ENCODE measurements at places on chromosomes 12 and 14. TPM values are rescaled to one million over a fixed set of nuclear protein-coding genes. Genes with fewer than 3 reads are reported as not detected.

GPHB5 gene
- total RNA-seq = not detected

CCDC177 gene
- not detected for total RNA-seq

ASIC1 gene
- 19.0 TPM for total RNA-seq

RNASE3 gene
- total RNA-seq = not detected

CLEC1B gene
- total RNA-seq = not detected

GRCh38 chr14:28982228-28982627, 215.6 kb downstream of the FOXG1 start:
- DNase-seq = no peak

DNA sequence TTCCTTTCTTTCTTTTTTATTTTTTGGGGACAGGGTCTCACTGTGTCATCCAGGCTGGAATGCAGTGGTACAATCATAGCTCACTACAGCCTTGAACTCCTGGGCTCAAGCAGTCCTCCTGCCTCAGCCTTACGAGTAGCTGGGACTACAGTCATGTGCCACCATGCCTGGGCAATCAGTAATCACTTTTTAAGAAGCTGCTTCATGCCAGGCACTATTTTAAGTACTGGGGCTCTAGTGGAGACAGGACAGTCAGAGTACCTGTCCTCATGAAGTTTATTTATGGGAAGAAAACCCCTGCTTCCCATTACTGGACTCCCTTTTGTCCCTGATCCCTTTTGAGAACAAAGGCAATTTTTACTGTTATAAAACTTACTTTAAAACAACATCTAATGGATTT, 124.0 kb upstream of the NPAS3 start:
- DNase-seq = no peak

DNA sequence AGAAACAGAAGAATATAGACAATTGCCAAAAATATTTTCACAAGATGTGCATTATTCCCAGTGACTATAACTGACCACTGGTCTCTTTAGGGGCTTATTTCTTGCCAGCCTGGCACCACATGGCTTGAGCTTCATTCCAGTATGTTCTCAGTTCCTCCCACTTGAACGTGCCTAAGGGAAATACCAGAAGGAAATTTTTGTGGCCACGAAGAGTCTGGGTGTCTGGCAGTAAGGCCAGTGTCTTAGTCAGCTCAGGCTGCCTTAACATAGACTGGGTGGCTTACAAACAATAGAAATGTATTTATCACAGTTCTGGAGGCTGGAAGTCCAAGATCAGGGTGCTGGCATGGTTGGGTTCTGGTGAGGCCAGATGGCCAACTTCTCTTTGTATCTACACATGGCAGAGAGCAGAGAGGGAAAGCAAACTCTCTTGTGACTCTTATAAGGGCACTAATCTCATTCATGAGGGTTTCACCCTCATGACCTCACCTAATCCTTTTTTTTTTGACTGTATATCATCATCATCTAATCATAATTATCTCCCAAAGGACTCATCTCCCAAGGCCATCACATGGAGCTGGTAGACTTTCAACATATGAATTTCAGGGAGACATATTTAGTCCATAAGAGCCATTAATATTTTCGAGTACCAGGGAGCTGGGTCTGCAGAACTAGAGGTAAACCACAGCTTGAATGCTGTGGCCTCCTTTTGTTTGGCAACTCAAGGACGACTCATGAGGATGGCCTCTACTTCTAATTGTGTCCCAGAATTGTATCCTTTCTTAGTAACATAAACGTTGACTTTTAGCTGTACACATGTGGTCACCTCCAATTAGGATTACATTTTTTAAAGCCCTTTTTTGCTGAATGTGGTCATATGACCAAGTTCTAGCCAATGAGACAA, 5.1 kb upstream of the SMOC1 start:
- DNase-seq = no peak

DNA sequence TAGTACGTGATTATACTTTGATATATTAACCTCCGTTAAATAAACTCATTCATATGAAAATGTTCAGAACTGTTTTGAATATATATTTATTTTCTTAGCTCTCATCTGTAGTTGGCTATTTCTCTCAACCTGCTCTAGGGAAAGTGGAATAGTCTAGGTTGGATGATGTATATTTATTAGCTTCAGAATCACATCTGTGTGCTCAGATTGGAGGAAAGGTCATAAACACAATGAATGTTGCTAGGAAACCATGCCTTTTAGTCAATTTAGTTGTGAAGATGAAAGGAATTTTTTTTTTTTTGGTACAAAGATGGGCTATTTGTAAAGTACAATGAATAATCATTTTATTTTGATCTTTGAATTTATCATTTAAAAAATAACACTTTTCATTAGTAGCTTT, 439.1 kb downstream of the FOXG1 start:
- DNase-seq = no peak

GRCh38 chr14:74301594-74302151, 1.1 kb downstream of the ABCD4 start:
- no peak for DNase-seq

- no peak for DNase-seq
Observed at GRCh38 chr12:75909714-75910656, 121.6 kb downstream of the PHLDA1 start.

GRCh38 chr12:48924617-48925303, 532 bp downstream of the FKBP11 start:
- peak; percentile 83 for DNase-seq

- DNase-seq = no peak
Observed at GRCh38 chr14:31993521-31993951, 83.6 kb upstream of the ARHGAP5 start.
